ENCODE measurements at places on chromosomes 3 and 15. TPM values are rescaled to one million over a fixed set of nuclear protein-coding genes. Genes with fewer than 3 reads are reported as not detected.

- DNase-seq: peak; percentile 32
- no peak overlapping the region for H3K27ac ChIP-seq
- no peaks in the 10 kb centered on the region for H3K27me3 ChIP-seq
- peak overlapping the region; percentile 82 for H3K4me3 ChIP-seq
- H3K4me1 ChIP-seq: peaks cover 5% of the 10 kb centered on the region
These were observed 686 bp downstream of the VPS8 start for GRCh38 chr3:184812662-184813042.

DNA sequence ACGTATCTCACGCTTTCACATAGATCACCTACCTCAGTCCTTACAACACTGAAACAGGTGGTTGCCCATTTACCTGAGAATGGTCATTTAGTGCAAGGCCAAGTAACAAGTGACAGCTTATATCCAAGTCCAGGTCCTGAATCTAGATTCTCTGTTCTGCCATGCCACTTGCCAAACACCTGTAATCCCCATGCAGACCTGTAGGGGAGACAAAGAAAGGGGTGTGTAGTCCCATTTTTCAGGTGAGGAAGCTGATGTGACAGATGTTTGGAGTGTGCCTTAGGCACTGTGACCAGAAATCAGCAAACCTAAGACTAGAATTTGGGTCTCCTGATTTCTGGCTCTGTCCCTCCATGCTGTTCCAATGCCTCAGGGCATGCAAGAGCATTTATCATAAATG lies 12.7 kb downstream of the ZNF35 start:
- H3K4me1 ChIP-seq: no peaks in the 10 kb centered on the region
- H3K27me3 ChIP-seq: no peaks in the 10 kb centered on the region
- H3K36me3 ChIP-seq: no peaks in the 10 kb centered on the region
- H3K4me3 ChIP-seq: no peak overlapping the region

GRCh38 chr3:119831022-119831421 lies 49.1 kb downstream of the NR1I2 start:
- no peak overlapping the region for H3K27ac ChIP-seq
- H3K36me3 ChIP-seq: no peaks in the 10 kb centered on the region
- no peaks in the 10 kb centered on the region for H3K4me1 ChIP-seq

MNS1 gene
- total RNA-seq: 6.2 TPM

DNA sequence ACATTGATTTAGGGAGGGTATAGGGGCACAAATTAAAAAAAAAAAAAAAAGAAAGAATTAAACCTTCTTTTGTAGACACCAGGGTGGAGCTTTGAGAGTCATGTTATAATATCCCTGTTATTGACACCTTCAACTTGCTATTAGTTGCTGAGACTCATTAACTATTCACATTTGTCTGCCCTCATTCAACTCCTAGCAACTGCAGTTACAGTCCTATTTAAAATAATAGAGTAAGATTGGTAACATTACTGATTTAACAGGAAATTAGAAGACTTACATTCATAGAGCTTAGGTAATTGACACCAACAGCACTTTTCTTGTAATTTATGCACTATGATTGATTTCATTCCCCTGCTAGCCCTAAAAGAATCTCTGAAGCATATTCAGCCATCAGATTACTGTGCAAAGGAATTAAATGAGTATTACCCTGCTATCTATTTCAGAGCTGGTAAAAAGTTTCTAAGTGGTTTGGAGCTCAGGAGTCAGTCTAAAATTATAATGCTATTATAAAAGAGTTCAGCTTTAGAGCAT lies 148.8 kb upstream of the TBL1XR1 start:
- peaks cover 2% of the 10 kb centered on the region for H3K4me1 ChIP-seq
- H3K27me3 ChIP-seq: no peaks in the 10 kb centered on the region
- DNase-seq: no peak
- no peaks in the 10 kb centered on the region for H3K36me3 ChIP-seq
- H3K27ac ChIP-seq: no peak overlapping the region

GRCh38 chr3:20912406-20912805 lies 726.4 kb upstream of the SGO1 start:
- H3K36me3 ChIP-seq: no peaks in the 10 kb centered on the region
- H3K27ac ChIP-seq: no peak overlapping the region
- no peak for DNase-seq
- H3K27me3 ChIP-seq: no peaks in the 10 kb centered on the region

MELTF gene
- total RNA-seq: 4.4 TPM

LYZL4 gene
- total RNA-seq: not detected

GRCh38 chr15:38721568-38721945 lies 156.9 kb upstream of the RASGRP1 start:
- H3K27ac ChIP-seq: no peak overlapping the region
- no peak overlapping the region for H3K4me3 ChIP-seq
- H3K36me3 ChIP-seq: no peaks in the 10 kb centered on the region
- DNase-seq: no peak

- no peak overlapping the region for H3K4me3 ChIP-seq
- H3K4me1 ChIP-seq: peaks cover 5% of the 10 kb centered on the region
- no peak overlapping the region for H3K27ac ChIP-seq
- no peaks in the 10 kb centered on the region for H3K27me3 ChIP-seq
- DNase-seq: no peak
These were observed 67.5 kb downstream of the TMEM44 start for GRCh38 chr3:194565597-194566190.

DNA sequence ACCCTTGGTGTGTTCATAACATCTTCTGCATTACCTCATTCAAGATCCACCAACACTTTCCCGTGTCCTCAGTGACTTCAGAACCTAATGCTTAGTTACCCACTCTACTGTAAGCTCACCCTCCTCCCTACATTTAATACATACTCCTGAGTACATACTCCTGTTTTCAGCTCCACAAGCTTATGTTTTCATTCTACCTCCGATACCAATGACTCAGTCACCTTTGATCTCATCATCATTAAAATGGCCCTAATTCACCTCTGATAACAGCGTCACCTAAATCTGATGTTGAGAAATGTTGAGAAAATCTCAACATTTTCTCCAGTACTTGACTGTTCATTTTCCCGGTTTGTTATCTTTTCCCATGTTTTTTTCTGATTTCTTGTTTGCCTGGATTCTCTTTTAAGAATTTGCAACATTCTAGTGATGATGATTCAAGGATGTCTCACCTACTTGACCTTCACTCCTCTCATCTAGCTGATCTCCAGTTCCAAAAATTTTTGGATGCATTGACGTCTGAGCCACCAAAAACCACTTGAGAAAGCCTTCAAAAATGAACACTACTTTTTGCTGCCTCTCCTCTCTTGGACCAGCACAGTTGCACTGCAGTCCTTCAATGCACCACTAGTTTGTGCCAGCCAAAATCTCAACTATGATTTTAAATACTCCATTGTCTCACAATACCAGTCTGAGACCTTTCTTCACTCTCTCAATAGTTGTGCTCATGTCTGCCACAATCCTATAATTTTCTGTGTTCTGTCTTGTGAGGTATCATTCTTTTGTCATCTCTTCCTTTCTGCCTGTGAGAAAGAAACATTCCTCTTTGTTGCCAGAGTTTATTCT lies 220.7 kb upstream of the SEMA6D start:
- no peaks in the 10 kb centered on the region for H3K4me1 ChIP-seq
- DNase-seq: no peak
- H3K36me3 ChIP-seq: no peaks in the 10 kb centered on the region

ALDH1A3 gene
- 2.9 TPM for total RNA-seq

DNA sequence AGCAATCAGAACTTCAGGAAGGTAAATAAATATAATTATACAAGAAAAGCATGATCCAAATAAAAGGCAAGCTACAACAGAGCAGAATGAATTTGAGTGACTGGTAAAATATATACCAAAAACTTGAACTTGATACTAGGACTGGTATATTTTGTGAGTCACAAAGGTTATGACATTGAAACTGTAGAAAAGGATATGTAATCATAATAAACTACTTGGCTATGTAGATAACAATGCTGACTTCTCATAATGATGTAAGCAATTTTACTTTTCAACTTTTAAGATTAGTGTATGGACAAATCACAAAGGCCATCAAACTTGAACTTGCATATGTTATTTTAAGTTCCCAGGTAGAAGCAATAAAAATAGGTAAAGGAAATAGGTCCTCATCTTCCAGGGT lies 384.5 kb upstream of the NECTIN3 start:
- no peak for DNase-seq
- no peaks in the 10 kb centered on the region for H3K36me3 ChIP-seq
- H3K27ac ChIP-seq: no peak overlapping the region
- H3K4me3 ChIP-seq: no peak overlapping the region
- no peaks in the 10 kb centered on the region for H3K27me3 ChIP-seq
- H3K4me1 ChIP-seq: no peaks in the 10 kb centered on the region

DNA sequence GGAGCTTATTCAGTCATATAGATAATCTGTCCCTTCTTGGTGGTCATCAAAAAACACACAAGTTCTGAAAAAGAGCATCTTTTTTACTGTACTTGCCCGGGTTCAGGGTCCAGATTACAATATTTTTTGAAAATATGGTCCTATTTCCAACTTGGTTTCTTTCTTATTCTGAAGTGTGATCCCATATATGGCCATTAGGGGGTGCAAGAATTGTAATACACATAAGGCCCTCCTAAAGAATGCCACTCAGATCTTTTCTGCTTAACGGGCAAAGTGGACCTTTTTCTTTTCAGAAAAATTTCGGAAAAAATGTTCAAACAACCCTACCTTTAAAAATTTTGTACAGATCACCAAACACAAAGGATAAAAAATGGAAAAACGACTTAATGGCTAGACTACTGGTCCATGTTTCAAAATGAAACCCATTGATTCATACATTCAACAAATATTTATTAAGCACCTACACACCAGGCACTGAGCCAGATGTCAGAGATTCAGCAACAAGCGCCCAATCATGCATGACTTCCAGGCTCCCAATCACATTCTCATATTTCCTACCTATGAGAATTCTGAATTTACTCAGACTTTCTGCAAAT lies 102.0 kb upstream of the MYRIP start:
- H3K4me3 ChIP-seq: no peak overlapping the region
- DNase-seq: no peak
- H3K27me3 ChIP-seq: no peaks in the 10 kb centered on the region
- no peak overlapping the region for H3K27ac ChIP-seq

GRCh38 chr3:131072845-131073244 lies 46.2 kb downstream of the NEK11 start:
- DNase-seq: no peak
- no peak overlapping the region for H3K27ac ChIP-seq
- H3K27me3 ChIP-seq: peaks cover 4% of the 10 kb centered on the region
- H3K4me1 ChIP-seq: no peaks in the 10 kb centered on the region
- H3K36me3 ChIP-seq: no peaks in the 10 kb centered on the region

All from ovary (tissue), 10 donors.